SW 1271 (cell line): ENCODE measurements at places on chromosomes 11 and 22.

- peak; percentile 21 for DNase-seq
Measured at GRCh38 chr11:68632802-68633201, 51.5 kb upstream of the GAL start.

GRCh38 chr11:123682696-123683410, 28.4 kb upstream of the SCN3B start:
- DNase-seq, result no peak

GRCh38 chr11:1195682-1196515, 27.0 kb upstream of the MUC5B start:
- no peak for DNase-seq

DNA sequence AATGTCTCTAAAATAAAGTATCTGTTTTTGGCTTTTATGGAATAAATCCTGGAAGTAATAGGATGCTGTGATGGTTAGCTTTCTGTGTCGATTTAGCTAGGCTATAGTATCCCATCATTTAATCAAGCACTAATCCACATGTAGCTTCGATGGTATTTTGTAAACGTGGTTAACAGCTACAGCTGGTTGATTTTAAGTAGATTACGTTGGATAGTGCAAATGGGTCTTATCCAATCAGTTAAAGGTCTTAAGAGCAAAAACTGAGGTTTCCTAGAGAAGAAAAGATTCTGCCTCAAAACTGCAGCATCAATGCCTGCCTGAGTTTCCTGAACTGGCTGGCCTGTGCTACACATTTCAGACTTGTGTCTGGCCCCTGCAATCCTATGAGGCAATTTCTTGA, 314.2 kb upstream of the SORL1-AS1 start:
- DNase-seq, result no peak

GRCh38 chr11:13963169-13963948, 836 bp downstream of the SPON1 start:
- no peak for DNase-seq

GRCh38 chr11:116386118-116386699, 386.6 kb downstream of the BUD13 start:
- DNase-seq, result no peak

DNA sequence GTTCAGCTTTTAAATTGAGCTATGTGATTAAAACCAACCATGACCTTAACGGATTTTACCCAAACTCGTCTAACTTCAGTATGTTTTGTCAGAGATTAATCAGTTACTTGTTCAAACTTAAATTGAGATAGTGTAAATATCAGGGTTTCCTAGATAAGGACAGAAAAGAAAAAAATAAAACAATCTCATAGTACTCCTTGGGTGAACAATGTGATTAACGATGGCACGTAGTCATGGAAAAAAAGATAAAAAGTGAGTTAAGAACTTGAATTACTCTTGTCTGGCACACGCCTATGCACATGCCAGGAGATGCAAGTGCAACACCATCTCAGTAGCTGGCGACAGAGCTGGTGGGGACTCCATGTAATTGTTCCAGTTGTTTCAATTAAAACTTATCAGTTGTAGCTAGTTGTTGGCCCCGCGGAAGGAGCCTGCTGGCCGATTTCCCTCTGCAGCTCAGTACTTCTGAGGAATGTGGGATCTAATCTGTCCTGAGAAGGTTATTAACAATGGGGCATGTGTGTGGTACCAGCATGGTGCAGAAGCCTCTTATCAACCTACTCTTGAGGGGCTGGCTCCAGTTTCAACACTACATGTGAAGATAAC, 3.0 kb downstream of the RASSF10 start:
- DNase-seq, result no peak

DNA sequence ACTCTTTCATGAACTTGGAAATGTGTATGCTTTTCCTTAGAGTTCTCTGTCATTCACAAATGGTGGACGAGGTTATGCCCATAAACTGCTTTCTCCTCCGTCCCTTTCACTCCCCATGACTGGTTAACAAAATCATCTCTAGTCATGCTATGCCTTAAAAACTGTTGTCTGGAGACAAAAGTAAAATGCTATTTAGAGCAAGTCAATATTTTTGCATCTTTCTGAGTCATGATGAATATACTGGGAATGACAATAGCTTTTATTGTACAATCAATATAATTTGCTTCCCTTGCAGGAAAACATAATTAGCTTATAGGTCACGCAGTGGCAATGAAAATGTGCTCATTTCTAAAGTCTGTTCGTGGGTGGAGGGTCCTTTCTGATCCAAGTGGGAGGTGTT, 216.7 kb upstream of the SORL1-AS1 start:
- DNase-seq, result no peak

DNA sequence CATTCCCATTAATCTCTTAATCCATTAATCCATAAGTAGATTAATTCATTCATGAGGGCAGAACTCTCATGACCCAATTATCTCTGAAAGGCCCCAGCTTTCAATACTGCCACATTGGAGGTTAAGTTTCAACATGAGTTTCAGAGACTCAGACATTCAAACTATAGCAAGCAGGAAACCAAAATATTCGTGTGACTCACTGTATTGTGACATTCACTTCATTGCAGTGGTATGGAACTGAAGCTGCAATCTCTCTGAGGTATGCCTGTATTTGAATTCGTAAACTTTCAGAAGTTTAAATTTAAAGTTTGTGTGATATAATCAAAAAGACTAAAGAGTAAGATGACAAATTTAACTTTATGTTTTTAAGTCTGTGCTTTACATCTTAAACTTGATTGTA, 2.9 kb upstream of the OR52J3 start:
- peak; percentile 7 for DNase-seq

DNA sequence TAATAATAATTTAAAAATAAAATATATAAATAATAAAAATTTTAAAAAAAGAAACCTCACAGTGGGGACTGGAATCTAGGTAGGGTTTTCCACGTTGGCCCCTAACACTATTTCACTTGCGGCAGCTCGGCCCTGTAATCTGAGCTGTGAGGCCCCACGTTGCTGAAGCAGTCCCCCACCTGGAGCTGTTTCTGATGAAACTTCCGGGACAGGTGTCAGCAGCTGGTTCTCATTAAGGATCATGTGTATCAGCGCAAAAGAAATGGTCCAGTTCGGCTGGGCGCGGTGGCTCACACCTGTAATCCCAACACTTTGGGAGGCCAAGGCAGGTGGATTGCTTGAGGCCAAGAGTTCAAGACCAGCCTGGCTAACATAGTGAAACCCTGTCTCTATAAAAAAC, 17.3 kb downstream of the RHOD start:
- DNase-seq, result no peak

GRCh38 chr11:12542186-12542935, 131.9 kb upstream of the TEAD1 start:
- DNase-seq, result no peak

DNA sequence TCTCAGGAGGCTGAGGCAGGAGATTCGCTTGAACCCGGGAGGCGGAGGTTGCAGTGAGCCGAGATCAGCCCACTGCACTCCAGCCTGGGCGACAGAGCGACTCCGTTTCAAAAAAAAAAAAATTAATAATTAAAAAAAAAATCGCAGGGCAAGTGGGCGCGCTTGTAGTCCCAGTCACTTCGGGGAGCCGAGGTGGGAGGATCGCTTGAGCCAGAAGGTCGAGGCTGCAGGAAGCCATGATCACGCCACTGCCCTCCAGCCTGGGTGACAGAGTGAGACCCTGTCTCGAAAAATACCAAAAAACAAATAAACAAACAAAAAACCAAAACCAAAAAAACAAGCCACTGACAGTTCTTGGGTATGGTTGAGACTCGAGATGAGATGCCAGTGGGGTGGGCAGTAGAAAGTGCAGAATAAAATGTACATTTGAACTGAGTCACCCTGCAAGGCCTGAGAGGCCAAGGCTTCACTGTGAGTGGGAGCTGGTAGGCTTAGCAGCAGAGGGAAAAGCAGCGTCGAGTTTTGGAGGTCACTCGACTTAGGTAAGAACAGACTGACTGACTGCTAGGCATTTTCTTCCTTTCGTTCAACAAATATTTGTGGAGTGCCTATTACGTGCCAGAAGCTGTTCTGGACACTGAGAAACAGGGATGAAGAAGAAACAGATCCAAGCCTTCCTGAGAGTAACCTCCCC, 635 bp upstream of the LDHA start:
- no peak for DNase-seq

DNA sequence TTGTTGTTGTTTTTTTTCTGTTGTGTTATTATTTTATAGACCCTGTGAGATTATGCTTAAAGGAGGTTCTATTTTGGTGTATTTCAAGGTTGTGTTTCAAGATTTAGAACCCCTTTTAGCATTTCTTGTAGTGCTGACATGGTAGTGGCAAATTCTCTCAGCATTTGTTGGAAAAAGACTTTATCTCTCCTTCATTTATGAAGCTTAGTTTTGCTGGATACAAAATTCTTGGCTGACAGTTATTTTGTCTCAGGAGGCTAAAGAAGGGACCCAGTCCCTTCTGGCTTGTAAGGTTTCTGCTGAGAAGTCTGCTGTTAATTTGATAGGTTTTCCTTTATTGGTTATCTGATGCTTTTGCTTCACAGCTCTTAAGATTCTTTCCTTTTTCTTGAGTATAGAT, 40.7 kb upstream of the ARHGAP20 start:
- DNase-seq, result no peak

DNA sequence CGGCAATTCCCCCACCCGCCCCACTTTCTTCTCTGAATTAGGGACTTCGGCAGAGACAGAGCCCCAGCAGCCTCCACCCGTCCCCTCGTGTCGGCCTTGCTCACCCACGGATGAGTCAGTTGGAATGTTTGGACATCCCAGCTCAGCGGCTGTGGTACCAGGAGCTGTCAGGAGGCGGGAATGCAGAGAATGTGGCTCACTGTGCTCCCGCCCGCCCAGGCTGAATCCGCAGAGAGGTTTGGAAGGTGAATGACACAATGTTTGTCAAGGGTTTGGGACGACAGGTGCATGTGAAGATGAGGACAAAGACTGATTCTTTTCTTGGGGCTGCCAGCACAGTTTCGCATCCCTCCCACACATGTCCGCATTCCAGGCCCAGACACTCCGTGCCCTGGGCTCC, 39.6 kb downstream of the LIF start:
- peak; percentile 90 for DNase-seq

DNA sequence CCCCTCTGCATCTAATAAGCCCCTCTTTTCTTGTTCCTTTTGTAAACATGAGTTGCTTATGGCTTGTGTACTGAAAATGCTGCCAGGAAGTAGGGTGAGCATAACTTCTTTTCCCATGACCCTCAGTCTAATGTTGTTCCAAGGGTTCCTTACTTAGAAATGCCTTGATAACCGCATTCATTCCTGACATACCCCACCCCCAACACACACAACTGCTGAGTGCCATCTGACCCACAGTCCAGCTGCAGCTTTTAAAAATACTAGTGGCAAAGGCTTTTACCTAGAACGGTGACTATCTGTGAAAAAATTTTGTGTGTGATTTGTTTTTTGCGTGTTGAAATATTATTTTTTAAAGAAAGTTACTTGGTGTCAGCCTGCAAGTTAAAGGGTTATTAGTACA, 52.6 kb downstream of the ARHGAP42 start:
- DNase-seq, result peak; percentile 51

- DNase-seq, result peak; percentile 31
Measured at GRCh38 chr11:17479284-17480214, 2.9 kb upstream of the ABCC8 start.

DNA sequence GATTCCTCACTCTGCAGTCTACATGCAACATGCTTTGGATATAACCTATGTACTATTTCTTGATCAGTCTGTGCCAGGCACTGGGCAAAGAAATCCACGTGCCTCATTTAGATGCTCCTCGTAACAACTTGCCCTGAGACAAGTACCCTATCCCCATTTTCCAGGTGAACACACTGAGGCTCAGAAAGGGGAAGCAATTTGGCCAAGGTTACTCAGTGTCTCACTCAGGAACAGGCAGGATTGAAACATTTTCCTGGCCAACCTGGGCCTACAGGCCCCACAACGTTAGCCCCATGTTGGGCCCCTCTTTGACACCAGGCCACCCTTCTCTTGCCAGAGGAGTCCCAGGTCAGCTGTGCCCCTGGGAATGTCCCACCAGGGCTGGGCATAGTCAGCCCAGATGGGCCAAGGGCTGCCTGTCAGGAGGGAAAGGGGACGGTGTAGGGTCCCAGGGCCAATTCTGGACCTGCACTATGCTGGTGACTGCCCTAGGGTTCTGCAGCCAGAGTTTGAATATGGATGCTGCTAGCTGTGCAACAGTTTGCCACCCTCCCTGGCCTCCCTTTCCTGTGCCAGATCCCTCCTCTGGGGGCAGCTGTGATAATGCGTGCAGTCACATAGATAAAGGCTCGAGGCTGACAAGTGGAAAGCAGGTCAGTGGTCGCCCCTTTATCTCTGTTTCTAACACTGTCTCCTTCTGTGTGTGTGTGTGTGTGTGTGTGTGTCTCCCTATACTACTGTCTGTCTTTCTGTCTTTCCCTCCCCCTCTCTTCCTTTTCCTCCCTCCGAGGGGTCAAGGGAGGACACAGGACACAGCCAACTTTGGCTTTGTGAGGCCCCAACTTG, 10.4 kb upstream of the EMID1 start:
- no peak for DNase-seq

GRCh38 chr22:34038801-34039555, 118.7 kb upstream of the LARGE1 start:
- no peak for DNase-seq

GRCh38 chr22:17422736-17423343, 53.6 kb downstream of the CECR2 start:
- DNase-seq, result no peak

DNA sequence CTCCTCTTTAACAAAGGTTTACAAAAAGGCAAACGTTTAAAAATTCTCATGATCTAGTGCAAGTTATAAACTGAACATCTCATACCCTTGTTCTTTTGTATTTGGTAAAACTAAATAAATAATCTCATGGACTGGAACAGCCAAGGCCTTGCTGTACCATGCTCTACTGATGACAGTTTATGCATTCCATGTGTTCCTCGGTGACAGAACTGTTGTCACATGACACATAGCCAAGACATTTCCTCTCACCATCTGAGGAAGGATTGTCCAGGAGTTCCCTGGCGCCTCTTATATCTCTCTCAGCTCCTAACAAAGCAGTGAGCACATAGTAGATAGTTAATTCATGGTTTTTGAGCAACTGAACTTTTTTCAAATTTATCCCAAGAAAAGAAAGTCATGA, 12.6 kb downstream of the CCDC83 start:
- peak; percentile 25 for DNase-seq

- no peak for DNase-seq
Measured at GRCh38 chr11:102470251-102470650, 17.7 kb upstream of the TMEM123 start.

GRCh38 chr11:1055990-1056771, 18.5 kb upstream of the MUC2 start:
- DNase-seq, result no peak

DNA sequence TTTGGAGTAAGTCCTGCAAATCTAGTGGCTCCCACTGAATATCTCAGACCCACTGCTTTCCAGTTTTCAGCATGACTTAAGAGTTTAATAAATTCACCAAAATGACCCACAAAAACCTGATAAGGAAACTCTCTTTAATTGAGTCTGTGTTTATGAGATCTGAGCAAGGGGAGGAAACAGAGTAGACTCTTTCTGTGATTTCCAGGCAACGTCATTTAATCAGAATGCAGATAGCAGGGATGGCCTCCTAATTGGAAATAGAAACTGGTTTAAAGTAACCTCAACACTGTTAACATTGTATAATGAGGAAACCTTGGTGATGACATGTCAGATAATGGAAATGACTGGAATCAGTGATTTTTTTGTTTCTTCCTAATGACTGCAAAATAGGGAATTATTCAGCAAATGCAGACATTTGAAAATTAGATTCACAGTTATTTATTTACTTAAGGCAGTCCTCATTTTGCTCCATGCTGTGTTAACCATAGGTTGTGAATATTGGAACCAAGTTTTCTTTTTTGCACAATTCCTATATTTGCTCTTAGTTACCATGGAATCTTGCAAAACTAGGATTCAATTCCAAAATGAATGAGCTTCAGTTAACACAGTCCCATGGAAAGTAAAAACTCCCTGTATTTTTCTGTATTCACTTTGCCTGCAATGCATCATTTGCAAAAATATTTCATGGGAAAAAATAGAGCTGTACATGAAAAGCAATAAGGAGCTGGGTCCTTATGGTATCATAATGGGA, 1324.5 kb downstream of the LRRC4C start:
- DNase-seq, result no peak
